ENCODE measurements at places on chromosomes 13 and 19.

GRCh38 chr13:50401049-50401505 lies 385.8 kb downstream of the KCNRG start:
- peak; percentile 91 for DNase-seq

GRCh38 chr19:15303105-15303780 lies 29.1 kb downstream of the BRD4 start:
- no peak for DNase-seq

GRCh38 chr13:61695147-61695546 lies 279.5 kb upstream of the PCDH20 start:
- DNase-seq: no peak

- DNase-seq: no peak
These were observed 106.4 kb upstream of the UBL3 start for GRCh38 chr13:29956853-29957252.

DNA sequence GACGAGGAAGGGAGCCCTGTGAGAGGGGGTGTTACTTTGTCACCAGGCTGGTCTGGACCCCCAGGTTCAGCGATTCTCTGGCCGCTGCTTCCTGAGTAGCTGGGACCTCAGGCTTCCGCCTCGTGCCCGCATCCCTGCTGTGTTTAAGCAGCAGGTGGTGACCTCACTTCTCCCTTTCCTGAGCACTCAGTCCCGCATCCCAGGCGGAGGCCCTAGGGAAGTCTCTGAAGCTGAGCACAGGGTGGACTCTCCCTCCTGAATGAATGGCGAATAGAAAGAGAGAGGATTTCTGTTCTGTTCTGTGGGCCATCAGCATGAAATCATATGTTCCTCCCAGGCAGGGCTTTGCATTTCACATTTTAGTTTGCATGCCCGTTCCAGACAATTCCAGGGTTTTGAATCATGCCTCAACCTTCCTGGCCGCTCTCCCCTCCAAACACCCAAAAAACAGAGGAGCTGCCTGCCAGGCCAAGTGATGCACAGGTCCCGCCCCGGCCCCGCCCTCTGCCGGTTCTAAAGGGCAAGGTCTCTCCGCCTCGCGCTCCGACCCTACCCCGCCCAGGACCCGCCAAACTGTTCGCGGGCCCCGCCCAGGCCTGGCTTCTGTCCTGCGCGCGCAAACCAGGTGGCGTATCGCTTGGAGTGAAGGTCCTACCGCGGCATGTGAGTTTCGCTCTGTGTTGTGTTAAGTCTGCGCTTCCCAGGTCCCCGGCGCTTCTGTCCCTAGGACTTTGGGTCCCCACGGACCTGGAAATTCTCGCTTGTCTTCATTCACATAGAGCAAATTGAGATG lies 35.1 kb upstream of the ZNF808 start:
- DNase-seq: no peak

DNA sequence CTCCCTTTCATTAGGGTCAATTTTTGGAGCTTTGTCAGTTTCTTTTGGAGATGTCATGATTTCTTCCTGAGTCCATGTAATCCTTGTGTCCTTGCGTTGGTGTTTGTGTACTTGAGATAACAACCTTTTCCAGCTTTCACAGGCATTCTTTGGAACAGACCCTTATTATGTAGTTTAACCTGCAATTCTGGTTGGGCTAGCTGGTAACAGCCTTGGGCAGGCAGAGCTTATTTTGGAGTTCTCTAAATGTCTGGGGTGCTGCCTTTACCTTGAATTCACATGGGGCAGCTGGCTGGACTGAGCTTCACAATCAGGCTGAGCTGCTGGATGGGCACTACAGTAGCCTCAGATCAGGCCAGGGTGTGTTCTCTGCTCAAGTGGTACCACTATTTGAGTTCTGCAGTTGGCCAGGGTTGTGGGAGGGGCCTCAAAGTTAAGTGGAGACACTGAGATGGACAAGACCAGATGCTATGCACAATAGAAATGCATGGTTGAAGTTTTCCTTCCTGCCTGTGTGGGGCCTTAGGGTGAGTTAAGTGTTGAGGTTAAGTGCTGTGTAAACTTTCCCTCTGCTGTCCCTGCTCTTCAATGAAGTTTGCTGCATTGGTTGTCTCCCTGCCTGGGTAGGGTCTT lies 277.3 kb downstream of the ATP8A2 start:
- no peak for DNase-seq

DNA sequence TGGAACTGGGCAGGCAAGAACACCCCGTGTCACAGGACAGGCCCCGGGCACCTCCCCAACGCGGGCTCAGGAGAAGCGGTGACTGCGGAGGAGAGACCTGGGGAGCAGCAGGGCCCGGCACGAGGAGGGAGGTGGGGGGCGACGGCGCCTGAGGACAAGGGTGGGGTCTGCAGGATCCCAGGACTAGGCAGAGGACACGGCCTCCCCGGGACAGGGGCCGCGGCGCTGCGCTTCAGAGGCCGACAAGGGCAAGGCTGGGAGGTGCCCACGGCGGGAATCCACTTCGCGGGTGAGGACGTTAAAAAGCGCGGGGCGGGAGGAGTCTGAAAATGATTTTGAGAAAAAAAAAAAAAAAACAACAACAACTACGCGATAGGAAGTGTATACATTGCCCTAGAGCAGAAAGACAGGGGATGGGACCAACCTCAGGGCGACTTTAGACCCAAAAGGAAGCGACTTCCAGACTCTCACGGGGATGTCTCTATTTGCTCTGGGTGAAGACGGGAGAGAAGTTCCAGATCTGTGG lies 44.9 kb downstream of the ZNF611 start:
- peak; percentile 9 for DNase-seq

- DNase-seq: peak; percentile 8
These were observed 1251.9 kb upstream of the SLC10A2 start for GRCh38 chr13:104318121-104318520.

GRCh38 chr13:98687319-98687718 lies 65.2 kb downstream of the SLC15A1 start:
- no peak for DNase-seq

- no peak for DNase-seq
These were observed 167.6 kb downstream of the SLC7A1 start for GRCh38 chr13:29427937-29428309.

GRCh38 chr13:44236370-44236769 lies 137.3 kb upstream of the SERP2 start:
- DNase-seq: no peak

GRCh38 chr13:34970961-34971360 lies 28.9 kb downstream of the NBEA start:
- no peak for DNase-seq

GRCh38 chr19:40719414-40719894 lies 2.5 kb downstream of the ITPKC start:
- no peak for DNase-seq

DNA sequence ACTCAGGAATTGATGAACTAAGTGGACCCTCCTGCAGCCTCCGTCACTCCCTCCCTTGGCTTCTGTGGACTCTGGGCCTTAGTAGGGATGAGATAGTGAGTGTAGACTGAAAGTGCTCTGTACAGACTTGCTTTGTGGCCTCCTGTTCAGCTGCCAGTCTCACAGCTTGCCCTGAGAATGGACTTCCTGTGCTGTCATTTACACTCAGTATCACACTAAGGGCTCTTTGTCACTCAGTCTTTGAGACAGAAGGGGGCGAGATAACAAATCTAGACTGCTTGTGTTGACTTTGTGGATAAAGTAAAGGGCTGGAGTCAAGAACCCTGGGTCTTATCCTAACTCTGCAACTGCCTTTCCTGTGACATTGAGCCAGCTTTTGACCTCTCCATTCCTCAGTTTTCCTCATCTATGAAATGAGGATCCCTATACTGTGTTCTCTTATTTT lies 21.0 kb upstream of the SPRY2 start:
- peak; percentile 48 for DNase-seq

DNA sequence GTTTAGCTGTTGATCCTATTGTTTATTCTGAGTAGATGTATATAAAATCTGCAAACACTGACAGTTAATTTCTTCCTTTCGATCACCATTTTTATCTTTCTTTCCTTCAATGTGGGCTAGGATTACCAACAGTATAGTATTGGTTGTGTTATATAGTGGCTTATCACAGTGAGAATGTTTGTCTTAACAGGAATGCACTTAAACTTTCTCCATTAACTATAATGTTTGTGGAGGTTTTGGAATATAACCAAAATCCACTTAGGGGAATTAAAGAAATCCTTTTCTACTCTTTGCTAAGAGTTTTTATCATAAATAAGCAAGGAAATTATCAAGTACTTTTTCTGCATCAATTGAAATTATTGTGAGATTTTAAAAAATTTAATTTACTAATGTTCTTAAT lies 244.6 kb downstream of the LACC1 start:
- DNase-seq: no peak

GRCh38 chr13:107834281-107834680 lies 381.1 kb downstream of the LIG4 start:
- no peak for DNase-seq

DNA sequence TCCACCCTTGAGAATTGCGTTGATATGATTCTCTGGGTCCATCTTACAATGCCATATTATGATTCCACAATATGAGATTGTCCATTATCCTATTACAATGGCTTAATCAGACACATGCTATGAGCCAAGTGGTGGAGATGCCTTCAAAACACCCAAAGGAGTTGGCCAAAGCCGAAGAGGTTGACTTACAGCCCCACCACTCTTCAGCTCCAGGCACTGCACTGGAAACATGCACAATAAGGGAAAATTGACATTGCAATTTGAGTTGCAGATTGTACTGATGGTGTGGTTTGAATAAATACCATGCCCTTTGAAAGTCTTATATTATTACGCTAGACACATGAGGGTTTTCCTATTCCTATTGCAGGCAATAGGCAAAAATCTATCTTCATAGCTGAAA lies 75.4 kb upstream of the TNFSF11 start:
- no peak for DNase-seq

DNA sequence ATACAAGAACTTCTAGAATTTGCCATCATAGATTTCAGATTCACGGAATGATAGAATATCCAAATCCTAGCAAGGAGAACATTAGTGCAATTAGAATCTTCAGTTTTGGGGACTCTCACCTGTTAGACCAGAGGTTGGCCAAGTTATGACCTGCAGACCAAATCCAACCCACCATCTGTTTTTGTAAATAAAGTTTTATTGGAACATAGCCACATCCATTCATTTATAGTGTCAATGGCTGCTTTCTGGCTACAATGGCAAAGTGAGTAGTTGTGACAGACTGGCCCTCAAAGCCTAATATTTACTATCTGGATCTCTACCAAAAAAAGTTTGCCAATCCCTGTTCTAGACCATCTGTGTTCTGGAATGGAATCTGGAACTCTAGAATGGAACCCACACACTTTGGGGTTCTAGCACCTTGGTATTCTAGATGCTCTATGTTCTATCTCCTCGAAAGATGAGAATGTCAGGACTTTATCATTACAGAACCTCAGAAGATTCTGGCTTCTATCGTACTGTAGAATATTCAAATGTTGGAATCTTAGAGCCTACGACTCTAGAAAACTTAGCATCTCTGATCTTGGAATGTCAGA lies 2.5 kb downstream of the KPTN start:
- no peak for DNase-seq

DNA sequence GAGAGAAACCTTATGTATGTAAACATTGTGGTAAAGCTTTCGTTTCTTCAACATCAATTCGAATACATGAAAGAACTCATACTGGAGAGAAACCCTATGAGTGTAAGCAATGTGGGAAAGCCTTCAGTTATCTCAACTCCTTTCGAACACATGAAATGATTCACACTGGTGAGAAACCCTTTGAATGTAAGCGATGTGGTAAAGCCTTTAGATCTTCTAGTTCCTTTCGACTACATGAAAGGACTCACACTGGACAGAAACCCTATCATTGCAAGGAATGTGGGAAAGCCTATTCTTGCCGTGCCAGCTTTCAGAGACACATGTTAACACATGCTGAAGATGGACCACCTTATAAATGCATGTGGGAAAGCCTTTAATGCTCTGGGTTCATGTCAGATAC lies 24.7 kb downstream of the ZNF136 start:
- no peak for DNase-seq

DNA sequence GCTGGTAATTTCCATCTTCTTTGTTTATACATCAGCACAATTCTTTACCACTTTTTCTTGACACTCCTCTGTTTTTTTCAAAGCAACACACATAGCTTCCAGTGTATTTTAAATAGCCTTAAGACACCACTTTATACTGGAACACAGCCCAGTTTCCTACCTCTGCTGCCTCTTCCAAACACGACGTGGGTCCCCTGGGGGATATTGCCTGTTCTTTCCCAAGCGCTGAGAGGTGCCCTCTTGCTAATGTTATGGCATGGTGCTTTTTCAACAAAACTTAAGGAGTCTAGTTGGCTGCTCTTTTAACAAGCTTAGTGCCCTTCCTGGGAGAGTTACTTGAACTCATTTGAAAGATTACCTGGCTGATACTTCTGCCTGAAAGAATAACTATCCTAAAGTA lies 112.7 kb downstream of the OLFM4 start:
- DNase-seq: no peak

DNA sequence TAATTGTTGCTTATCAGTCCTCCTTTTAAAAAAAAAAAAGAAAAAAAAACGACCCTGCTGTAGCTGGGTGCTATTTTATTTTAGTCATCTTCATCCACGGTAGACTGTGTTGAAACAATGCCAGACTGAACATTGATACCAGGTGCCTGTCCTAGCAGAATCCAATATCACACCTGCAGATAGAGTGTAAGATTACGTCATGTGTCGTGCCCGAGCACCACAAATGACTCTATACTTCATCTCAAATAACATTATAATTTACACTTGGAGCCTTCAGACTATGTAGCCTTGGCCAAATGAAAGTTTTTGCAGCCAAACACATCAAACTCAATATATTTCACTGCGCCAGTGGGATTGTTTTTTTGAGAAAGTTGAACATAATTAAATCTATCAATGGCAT lies 410.6 kb downstream of the FGF9 start:
- DNase-seq: no peak

DNA sequence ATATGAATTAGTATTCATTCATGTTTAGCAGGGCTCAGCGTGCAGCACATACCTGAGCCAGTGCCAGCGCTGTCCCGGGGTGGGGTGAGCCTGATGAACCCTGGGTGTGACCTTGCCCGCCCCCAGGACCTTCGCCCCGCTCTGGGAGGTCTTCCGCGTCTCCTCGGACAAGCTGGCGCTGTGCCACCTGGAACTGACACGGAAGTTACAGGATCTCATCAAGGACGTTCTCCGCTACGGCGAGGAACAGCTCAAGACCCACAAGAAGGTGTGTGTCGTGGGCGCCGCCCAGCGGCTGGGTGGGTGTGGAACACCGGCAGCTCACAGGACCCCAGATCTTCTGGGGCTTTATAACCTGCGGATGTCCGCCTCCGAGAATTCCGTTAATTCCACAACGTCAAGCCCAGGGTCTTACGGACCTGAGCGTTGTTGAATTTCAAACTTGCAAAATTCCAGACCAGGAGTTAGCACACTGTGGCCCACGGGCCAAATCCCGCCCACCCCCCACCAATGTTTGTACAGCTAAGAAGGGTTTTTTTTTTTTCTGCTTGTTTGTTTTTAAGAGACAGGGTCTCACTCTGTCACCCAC lies 15.4 kb downstream of the FCHO1 start:
- DNase-seq: peak; percentile 76

DNA sequence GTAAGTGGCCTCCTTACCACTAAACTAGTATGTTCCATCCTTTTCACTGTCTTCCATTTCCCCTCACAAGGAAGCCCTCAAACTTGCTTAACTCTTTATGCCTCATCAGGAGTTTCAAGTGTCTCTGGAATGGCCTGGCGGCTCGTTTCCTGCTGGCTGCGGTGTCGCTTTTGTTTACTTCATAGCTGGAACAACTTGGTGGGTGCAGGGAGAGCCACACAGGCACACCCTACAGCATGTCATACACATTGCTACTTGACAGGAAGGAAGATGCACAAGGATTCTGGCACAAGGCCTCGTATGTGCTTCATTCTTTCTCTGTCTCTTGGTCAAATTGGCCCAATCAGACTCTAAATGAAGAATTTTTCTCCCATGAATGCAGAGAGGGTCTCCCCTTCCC lies 488.3 kb downstream of the FOXO1 start:
- DNase-seq: no peak

GRCh38 chr13:78655906-78656305 lies 3.0 kb downstream of the OBI1 start:
- DNase-seq: no peak

Measured in putamen (tissue), 1 donor.